Upper lobe of left lung (tissue), 6 donors: ENCODE measurements at places on chromosomes 1 and 21. TPM values are rescaled to one million over a fixed set of nuclear protein-coding genes. Genes with fewer than 3 reads are reported as not detected.

DNA sequence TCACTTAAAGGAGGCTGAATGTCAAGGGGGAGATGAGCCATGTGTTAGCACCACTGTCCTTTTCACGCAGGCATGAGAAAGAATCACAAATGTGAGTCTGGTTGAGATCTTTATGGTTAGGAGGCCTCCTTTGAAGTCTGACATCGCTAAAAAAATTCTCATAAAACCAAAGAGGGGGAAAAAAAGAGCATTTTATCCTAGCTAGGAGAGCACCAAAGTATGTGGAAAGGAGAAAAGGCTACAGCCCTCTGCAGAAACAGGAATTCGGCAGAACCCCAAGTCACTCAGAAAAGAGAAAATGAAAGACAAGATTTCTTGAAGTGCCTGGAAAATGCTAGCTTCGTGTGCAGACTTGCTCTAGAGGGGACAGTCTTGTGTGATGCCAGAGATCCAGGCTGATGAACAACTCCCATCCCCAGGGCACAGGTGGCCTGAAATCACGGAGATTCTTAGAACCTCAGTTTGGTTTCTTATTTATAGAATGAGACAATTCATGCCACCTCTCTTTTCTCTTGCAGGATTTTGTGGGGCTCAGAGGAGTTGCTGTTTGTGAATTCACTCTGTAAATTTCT is 61.5 kb downstream of the RUNX1 start:
- no peaks in the 10 kb centered on the region for H3K27me3 ChIP-seq
- H3K27ac ChIP-seq = no peak overlapping the region
- H3K4me3 ChIP-seq = no peak overlapping the region
- H3K4me1 ChIP-seq = peaks cover 14% of the 10 kb centered on the region

DNA sequence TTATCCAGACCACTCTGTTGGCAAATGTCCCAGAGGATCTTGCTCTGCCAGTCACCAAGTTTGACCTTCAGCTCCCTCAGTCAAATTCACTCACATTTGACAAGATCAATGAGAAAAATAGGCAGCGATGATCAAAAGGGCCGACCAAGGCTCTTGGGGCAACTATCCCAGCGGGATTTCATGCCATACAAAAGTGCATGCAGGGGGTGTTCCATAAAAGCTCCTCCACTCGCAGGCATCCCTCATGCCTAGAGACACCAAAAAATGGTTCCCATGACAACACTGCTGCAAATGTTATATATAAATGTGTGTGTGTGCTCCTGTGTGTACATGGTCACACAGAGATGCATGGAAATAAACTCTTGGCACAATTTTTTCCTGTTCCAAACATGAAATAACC is 16.2 kb upstream of the EIF4G3 start:
- no peaks in the 10 kb centered on the region for H3K36me3 ChIP-seq
- peaks cover 15% of the 10 kb centered on the region for H3K4me1 ChIP-seq
- no peaks in the 10 kb centered on the region for H3K27me3 ChIP-seq
- H3K4me3 ChIP-seq = no peak overlapping the region
- H3K27ac ChIP-seq = no peak overlapping the region
- no peak for DNase-seq

GRCh38 chr1:94980582-94981574 is 54.0 kb upstream of the CNN3 start:
- DNase-seq = no peak
- no peak overlapping the region for H3K4me3 ChIP-seq
- H3K27me3 ChIP-seq = no peaks in the 10 kb centered on the region
- no peaks in the 10 kb centered on the region for H3K36me3 ChIP-seq
- H3K4me1 ChIP-seq = peaks cover 11% of the 10 kb centered on the region

The CLEC20A gene
- total RNA-seq = not detected

DNA sequence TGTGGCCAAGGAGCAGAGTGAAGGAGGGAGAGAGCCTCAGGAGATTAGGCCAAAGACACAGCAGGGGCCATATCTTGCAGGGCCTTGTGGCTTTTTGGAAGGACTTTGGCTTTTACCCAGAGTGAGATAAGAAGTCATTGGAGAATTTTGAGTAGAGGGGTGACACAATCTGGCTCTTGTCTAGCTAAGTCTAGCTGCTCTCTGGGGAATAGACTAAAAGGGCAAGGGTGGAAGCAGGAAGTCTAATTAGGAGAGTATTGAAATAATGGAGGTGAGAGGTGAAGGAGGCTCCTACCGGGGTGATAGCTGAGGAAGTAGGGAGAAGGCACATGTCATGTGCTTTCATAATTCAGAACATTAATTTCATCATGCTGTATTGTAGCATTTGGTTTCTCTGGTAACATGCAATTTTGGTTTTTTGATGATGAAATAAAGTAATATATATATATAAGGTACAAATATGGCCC is 34.3 kb upstream of the KCNA3 start:
- no peaks in the 10 kb centered on the region for H3K4me1 ChIP-seq
- no peaks in the 10 kb centered on the region for H3K36me3 ChIP-seq
- no peaks in the 10 kb centered on the region for H3K27me3 ChIP-seq
- no peak overlapping the region for H3K4me3 ChIP-seq
